ENCODE measurements at places on chromosomes 12 and 14.

DNA sequence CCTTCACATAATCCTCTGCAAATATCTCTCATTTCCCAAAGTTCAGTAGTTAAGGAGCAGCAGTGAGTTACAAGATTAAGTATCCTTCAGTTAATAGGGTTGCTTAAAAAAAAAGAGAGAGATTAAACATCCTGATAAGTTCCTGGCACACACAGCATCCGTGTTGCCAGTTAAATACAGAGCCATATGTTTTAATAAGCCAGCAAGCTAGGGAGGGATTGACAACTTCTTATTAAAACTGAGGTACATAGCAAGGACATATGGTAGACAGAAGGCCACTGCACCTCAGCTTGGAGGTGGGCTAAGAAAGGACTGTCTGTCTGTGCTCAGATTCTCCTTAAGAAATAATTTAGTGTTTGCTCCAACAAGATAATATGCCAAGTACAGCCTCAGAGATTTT lies 9.6 kb upstream of the TMEM30B start:
- H3K4me1 ChIP-seq, result peaks cover 5% of the 10 kb centered on the region
- no peaks in the 10 kb centered on the region for H3K36me3 ChIP-seq
- no peaks in the 10 kb centered on the region for H3K27me3 ChIP-seq
- no peak overlapping the region for H3K27ac ChIP-seq
- no peak overlapping the region for H3K4me3 ChIP-seq
- no peak for DNase-seq

DNA sequence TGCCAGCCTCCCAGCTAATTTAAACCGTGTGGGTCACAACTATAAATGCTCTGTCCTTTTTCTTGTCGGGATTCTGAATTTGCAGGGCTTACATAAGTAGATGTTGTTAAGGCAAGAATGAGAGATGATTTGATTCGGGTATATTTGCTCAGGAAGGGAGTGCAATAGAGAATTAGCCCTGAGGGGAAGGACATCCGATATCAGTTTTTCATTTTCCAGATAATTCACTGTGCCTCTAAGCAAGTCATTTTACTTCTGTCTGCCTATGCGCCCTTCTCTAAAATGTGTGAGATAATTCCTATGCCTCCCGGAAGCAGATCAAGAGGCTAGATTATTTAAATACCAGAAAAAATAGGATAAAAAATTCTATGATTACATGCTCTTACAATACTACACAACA lies 300.5 kb downstream of the RMST start:
- H3K27ac ChIP-seq, result no peak overlapping the region
- H3K36me3 ChIP-seq, result no peaks in the 10 kb centered on the region
- no peaks in the 10 kb centered on the region for H3K4me1 ChIP-seq

GRCh38 chr14:32472076-32472475 lies 143.0 kb downstream of the AKAP6 start:
- peaks cover 20% of the 10 kb centered on the region for H3K4me1 ChIP-seq
- no peaks in the 10 kb centered on the region for H3K27me3 ChIP-seq
- no peak overlapping the region for H3K4me3 ChIP-seq
- no peaks in the 10 kb centered on the region for H3K36me3 ChIP-seq
- peak overlapping the region; percentile 2 for H3K27ac ChIP-seq
- no peak for DNase-seq

GRCh38 chr12:93518725-93519124 lies 51.4 kb downstream of the MRPL42 start:
- no peak overlapping the region for H3K27ac ChIP-seq
- no peak for DNase-seq
- H3K4me1 ChIP-seq, result peaks cover 7% of the 10 kb centered on the region
- H3K4me3 ChIP-seq, result no peak overlapping the region

GRCh38 chr14:71472356-71473340 lies 459.6 kb upstream of the RGS6 start:
- no peaks in the 10 kb centered on the region for H3K36me3 ChIP-seq
- no peak overlapping the region for H3K4me3 ChIP-seq
- no peak overlapping the region for H3K27ac ChIP-seq
- no peak for DNase-seq

GRCh38 chr12:93059925-93060665 lies 131.0 kb upstream of the EEA1 start:
- no peaks in the 10 kb centered on the region for H3K36me3 ChIP-seq
- peaks cover 10% of the 10 kb centered on the region for H3K4me1 ChIP-seq
- no peak overlapping the region for H3K27ac ChIP-seq
- no peak overlapping the region for H3K4me3 ChIP-seq

- no peak overlapping the region for H3K27ac ChIP-seq
- no peaks in the 10 kb centered on the region for H3K36me3 ChIP-seq
- no peak for DNase-seq
- H3K27me3 ChIP-seq, result no peaks in the 10 kb centered on the region
- H3K4me3 ChIP-seq, result no peak overlapping the region
- no peaks in the 10 kb centered on the region for H3K4me1 ChIP-seq
These were observed 239.1 kb downstream of the ALX1 start for GRCh38 chr12:85519163-85519562.

DNA sequence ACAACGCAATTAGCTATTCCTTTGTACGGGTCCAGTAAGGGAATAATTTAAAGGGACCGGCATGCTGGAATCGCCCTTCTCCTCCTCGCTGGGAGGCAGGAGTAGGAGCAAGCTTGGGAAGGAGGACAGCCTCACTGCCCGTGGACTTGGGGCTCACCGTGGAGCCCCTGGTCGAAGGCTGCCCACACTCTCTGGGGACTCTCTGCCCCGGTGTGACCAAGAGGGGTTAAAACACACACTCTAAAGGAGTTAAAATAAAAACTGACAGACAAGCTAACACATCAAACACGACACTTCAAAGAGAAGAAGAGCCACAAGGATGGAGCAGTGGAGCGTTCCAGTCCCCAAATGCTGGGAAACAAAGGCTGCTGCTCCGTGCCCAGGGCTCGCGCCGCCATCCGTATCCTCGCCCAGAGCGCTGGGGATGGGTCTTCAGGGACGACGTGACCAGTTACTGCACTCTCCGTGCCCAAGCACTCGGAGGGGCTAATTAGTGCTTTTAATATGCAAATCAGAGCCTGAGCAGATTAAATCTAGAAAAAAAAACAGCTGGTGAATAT lies 123.3 kb downstream of the PAPOLA start:
- no peak for DNase-seq
- H3K4me1 ChIP-seq, result no peaks in the 10 kb centered on the region

DNA sequence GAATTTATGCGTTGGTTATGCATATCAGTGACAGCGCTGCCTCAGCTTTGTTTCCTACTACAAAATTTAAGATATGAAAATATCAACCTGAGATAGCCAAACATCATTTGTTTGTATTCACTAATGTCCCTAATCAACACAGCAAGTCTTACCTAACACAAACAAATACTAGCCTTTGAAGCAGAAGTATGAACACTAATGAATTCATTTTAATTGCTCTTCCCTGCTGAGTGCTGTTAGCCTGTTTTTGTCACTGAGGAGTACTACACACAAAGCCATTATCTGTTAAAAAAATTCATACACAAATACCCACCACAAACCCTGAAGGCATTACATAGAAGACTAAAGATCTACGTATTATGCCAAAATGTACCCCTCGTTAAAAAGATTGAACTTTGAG lies 150.8 kb downstream of the HELB start:
- no peaks in the 10 kb centered on the region for H3K27me3 ChIP-seq
- H3K4me3 ChIP-seq, result no peak overlapping the region
- H3K27ac ChIP-seq, result no peak overlapping the region
- no peaks in the 10 kb centered on the region for H3K36me3 ChIP-seq
- DNase-seq, result no peak

GRCh38 chr12:87720967-87721366 lies 308.2 kb downstream of the C12orf50 start:
- no peaks in the 10 kb centered on the region for H3K36me3 ChIP-seq
- no peak overlapping the region for H3K27ac ChIP-seq
- H3K4me1 ChIP-seq, result no peaks in the 10 kb centered on the region
- no peak overlapping the region for H3K4me3 ChIP-seq
- no peaks in the 10 kb centered on the region for H3K27me3 ChIP-seq

DNA sequence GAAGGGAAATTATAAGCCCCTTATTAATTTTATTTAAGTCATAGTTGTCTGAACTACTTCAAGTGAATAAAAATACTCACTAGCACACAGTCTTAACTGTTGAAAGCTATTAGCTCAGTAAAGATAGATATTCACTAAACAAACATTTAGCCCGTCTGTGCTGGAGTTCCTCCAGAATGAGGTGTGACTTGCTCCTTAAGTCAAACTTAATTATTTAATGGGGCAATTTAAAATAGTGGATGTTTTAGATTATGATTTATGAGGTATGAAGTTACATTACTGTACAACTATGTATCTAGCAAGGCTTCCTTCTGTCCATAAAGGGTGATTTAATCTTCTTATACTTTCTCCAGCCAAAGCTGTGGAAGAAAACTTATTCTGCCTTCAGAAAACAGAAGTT lies 414.0 kb upstream of the FLRT2 start:
- no peaks in the 10 kb centered on the region for H3K27me3 ChIP-seq
- DNase-seq, result no peak
- H3K4me1 ChIP-seq, result no peaks in the 10 kb centered on the region
- H3K4me3 ChIP-seq, result no peak overlapping the region
- H3K27ac ChIP-seq, result no peak overlapping the region
